ENCODE measurements at places on chromosomes 7 and 10. TPM values are rescaled to one million over a fixed set of nuclear protein-coding genes. Genes with fewer than 3 reads are reported as not detected.

The TRPV5 gene
- not detected for total RNA-seq

The CARD11 gene
- total RNA-seq: 41.8 TPM

The LRRN3 gene
- not detected for total RNA-seq

The BTBD16 gene
- 0.78 TPM for total RNA-seq

The AZGP1 gene
- total RNA-seq: not detected

The KIAA1549 gene
- 12.4 TPM for total RNA-seq

The UCN3 gene
- total RNA-seq: not detected

The MRC1 gene
- total RNA-seq: 0.12 TPM

The DNAJC12 gene
- 2.4 TPM for total RNA-seq

Data from endothelial cell of umbilical vein (primary cell).